ENCODE measurements at places on chromosomes 7 and 10. TPM values are rescaled to one million over a fixed set of nuclear protein-coding genes. Genes with fewer than 3 reads are reported as not detected.

- no peak for ATAC-seq
Measured at GRCh38 chr10:87545783-87546182, 41.1 kb downstream of the MINPP1 start.

DNA sequence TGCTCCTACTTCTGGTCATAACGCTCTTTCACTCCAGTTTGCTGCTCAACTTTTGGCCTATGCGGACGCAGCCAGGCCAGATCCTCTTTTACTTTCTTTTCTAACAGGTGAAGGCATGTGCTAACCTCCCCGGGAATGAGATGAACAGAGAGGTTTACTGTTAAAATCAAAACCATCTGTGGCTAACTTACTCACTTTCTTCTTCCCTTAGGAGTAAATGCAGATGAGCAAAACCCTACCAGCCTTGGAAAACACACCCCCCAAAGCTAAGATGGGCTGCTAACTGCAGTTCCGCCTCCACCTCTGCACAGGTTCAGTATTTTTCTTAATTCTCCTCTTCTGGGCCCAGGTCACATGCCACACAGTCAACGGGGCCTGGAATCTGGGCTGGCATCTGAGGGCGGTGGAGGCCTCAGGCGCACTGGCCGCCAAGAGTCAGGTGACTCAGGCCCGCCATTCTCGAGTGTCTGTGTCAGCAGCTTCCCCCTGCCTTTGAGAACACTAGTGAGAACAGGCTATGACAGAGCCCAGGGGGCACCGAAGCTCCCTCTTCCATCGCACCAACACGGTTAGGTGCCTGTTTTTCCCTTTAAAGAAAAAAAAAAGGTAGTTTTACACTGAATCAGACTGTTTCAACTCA, 11.1 kb downstream of the FAM53B start:
- ATAC-seq = peak; percentile 31

DNA sequence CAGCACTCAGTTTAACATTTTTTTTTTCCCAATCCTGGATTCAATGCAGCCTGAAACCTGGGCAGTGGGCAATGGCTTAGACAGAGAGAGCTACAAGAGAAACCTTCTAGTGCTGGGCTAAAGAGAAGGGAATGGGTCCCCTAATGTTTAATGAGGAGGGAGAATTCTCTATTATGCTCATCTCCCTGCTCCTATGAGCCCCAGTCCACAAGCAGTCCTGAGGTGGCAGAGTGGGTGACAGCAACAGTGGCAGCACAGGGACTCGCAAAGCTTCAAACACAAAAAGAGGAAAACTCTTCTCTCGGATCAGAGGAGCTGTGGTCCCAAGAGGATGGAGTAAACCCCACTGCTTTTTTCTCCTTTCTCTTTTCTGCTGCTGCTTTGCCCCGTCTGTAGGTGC, 36.5 kb downstream of the COBL start:
- no peak for ATAC-seq

DNA sequence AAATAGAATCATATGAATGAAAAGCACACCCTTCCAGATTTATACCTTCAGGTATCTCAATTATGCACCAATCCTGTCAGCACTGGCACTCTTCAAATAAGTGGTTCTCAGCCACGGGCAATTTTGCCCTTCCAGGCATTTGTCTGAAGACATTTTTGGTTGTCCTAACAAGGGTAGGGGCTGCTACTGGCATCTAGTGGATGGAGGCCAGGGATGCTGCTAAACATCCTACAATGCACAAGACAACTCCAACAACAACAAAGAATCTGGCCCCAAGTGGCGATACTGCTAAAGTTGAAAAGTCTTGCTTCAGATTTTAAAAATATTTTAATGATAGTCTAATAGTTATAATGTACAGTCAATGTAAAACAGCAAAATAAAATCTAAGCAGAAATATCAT, 16.1 kb downstream of the CCDC186 start:
- ATAC-seq = no peak

GRCh38 chr10:24983130-24983529, 30.7 kb upstream of the PRTFDC1 start:
- ATAC-seq = peak; percentile 81

DNA sequence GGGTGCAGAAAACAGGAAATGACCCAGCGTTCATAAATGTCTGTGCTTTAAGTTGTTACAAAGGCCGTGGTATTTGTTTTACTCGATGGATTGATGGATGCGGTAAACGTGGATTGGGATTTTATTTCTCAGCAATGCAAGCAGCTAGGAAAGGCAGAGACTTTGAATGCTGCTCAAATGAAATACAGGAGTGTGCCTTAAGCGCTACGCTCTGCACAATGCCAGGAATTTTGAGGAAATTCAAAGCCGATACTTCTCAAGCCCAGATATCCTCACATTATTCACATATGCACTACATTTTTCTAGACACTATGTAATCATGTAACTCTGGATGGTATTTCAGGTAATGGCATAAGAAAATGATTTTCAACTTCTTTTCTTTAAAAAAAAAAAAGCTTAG, 514.3 kb upstream of the ADARB2 start:
- ATAC-seq = no peak

- ATAC-seq = peak; percentile 27
Measured at GRCh38 chr10:24951201-24952142, 934 bp downstream of the PRTFDC1 start.

- ATAC-seq = no peak
Measured at GRCh38 chr10:83760142-83760541, 379.2 kb upstream of the GHITM start.

The EPHB4 gene
- 12.1 TPM for total RNA-seq

The SLC18A3 gene
- 17.7 TPM for total RNA-seq

The MRPS17 gene
- total RNA-seq = 16.7 TPM

Data from motor neuron (in vitro differentiated cells).